NCI-H1417 treated with DMSO at 0.1 percent for 48 hours (cell line): ENCODE measurements at places on chromosomes 3 and 15.

- DNase-seq, result no peak
These were observed 1.7 kb upstream of the DLL4 start for GRCh38 chr15:40927495-40927872.

- DNase-seq, result no peak
These were observed 75.9 kb upstream of the FGF12 start for GRCh38 chr3:192802957-192803899.

DNA sequence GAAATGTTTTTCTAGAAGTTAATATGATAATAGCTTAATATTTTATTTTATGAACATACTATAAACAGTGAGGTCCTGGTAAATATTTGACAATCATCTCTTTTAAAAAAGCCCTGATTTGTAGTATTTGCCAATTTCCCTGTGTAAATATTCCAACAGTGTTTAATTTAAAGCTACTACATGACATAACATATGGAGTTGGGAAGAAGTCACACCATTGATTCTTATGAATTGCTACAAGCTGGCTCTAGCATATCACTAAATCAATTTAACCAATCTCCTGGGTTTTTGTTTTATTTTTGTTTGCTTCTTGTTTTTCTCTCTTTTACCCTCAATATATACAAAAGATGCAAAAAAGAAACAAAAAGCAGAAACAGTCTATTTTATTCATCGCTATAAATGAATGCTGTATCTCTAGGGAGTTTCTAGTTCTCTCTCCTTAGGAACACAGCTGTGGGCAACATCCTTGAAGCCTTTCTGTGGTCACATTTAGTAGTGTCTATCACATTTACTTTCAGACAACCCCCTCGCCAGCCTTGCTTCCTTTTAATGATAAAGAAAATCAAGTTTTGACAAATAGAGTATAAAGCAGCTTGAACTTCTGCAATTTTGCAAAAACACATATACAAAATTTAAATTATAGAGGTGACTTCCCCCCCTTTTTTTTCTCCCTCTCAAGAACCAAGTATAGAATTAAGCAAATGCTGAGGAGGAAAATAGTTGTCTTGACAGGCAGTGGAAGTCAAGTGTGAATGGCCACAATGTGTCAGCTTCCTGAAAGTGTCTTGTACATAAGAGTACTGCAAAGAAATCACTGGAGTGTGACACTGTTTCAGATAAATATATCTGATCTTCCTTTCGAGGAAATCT is 21.4 kb downstream of the CCR1 start:
- no peak for DNase-seq

DNA sequence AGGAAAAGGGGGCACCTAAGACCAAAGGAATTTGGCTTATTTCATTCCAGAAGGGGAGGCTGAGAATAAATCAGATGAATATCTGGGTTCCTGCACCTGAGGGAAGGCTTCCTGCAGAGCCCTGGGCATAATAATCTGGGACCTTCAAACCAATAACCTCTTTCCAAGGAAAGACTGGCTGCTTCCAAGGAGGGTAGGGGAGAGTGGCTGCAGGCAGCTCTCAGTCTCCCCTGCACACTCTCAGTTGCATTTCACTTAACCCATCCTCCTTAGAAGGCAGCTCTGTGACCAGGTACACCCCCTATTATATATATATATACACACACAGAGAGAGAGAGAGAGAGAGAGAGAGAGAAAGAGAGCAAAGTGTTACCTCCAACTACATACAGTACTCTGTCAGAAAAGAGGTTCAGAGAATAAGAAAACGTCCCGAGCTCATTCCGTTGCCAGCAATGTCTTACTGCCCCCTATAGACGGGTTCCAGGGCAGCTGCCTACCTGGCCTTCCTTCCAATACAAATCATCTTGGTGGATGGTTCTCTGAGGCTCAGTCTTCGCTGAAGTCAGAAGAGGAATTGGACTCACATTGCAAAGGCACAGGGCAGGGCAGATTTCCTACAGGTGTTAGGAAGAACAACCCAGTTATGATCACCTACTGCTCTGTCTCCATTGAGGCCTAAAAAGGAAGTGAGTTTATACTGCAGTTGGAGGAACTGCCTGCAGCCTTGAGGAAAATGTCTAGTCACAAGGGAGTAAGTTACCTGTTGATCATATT is 26.1 kb downstream of the CAPN3 start:
- DNase-seq, result no peak

DNA sequence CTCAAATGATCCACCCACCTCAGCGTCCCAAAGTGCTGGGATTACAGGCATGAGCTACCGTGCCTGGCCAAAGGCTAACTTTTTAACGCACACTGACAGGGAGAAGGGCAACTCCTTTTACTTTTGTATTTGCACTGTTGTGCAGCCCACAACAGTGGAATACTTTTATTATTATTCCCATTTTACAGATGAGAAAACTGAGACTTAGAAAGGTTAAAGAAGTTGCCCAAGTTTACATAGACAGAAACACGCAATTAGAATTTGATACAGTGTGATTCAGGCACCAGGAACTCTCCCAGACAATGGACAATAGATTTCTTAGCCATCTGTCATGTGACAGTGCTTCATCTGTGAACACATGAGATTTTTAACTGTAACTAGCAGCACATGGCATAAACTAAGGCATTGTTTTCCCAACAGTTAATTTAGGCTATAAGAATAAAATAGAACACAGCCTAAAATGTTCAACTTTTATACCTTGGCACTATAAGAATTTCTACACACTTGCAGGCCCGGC is 18.8 kb downstream of the STAG1 start:
- DNase-seq, result no peak

- DNase-seq, result no peak
These were observed 339.1 kb downstream of the SATB1 start for GRCh38 chr3:18086078-18086477.

DNA sequence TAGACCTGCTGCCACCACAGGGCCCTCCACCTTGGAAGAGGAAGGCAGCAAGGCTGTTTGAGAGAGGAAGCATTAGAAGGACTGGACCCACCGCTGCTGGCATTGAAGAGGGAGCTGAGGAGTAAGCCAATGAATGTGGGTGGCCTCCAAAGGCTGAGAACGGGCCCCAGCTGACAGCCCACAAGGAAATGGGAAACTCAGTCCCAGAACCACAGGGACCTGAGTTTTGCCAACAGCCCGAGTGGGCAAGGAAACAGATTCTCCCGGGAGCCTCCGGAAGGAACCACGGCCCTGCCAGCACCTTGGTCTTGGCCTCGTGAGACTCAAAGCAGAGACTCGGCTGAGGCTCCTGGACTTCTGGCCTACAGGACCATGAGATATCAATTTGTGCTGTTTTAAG is 95.4 kb upstream of the SNRPA1 start:
- no peak for DNase-seq

GRCh38 chr3:71140477-71140876 is 443.1 kb downstream of the FOXP1 start:
- no peak for DNase-seq
